ENCODE measurements at places on chromosomes 16 and 17.

- DNase-seq, result no peak
Observed at GRCh38 chr17:2853283-2854142, 57.3 kb downstream of the RAP1GAP2 start.

GRCh38 chr16:49967012-49967559 lies 57.9 kb upstream of the CNEP1R1 start:
- DNase-seq, result no peak

DNA sequence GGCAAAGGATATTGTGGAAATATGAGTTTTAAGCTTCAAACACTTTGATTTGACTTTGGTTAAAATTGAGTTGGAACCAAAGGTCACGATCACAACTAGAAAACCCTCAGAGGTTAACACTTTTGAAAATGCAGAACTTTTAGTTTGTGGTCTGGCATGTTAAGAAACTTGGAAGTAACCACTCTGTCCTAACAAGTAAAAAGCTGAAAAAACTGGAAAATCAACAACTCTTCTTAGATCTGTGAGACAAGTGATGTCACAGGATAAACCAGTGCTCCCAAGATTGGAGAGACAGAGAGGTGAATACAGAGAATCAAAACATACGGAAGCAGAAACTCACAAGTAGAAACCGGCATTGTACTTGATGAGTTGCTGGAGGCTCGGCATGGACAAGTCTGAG lies 17.4 kb downstream of the MFSD6L start:
- no peak for DNase-seq

GRCh38 chr16:30084816-30085159 lies 6.9 kb downstream of the TBX6 start:
- DNase-seq, result no peak

- no peak for DNase-seq
Observed at GRCh38 chr17:67442787-67443624, 65.9 kb downstream of the PITPNC1 start.

- DNase-seq, result no peak
Observed at GRCh38 chr17:82324566-82325285, 7.3 kb upstream of the CD7 start.

DNA sequence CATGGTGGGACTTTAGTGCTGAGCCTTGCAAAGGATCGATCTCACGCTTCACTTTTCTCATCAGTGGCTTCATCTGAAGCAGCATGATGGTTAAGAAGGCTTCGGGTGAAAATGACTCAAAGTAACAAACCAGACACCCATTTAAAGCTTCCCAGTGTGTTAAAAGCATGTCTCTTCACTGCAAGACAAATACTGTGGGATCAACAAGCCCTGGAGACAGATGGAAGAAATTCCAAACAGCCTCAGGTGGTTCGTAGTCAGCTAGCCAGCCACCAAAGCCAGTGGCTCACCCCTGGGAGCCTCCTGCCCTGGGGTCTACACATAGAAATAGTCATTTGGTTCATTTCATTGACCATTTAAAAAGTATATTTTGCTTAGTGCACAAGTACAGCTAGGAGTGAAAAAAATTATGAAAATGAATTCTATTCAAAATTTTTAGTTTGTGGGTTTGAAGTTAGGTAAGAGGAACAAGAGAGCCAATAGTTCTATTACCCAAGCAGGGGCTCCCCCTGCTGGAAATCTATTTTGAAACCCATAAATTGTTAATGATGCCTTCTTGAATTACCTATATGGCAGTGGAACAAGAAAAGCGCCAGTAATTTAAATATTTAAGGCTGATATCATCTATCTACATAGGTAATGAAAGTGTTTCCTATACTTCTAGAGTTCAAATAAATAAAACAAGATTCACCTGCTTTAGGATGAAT lies 51.6 kb downstream of the PMP22 start:
- DNase-seq, result peak; percentile 64

DNA sequence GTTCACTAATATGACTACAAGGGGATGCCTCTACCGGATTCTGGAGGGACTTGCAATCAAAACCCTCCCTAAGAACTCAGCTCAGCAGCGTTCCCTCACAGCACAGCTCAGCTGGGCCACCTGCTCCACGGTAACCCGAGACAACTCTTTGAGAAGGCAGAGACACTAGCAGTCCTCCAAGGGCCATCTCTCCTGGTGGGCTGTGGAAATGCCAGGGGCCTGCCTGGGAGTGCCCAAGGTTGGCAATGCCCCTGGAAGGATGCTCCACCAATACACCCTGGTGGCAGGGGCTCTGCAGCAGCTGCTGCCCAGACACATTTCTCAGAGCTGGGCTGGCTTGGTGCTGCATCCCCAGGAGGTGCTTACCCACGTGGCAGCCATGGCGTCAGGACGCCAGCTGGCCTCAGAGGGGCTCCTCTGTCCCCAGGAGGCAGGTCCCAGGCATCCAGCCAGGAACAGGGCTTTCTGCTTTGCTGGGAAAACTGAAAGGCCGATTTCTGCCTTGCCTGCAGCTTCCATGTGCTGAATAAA lies 16.5 kb downstream of the CDIP1 start:
- DNase-seq, result no peak

- no peak for DNase-seq
Observed at GRCh38 chr17:60579090-60579489, 20.9 kb upstream of the PPM1D start.

DNA sequence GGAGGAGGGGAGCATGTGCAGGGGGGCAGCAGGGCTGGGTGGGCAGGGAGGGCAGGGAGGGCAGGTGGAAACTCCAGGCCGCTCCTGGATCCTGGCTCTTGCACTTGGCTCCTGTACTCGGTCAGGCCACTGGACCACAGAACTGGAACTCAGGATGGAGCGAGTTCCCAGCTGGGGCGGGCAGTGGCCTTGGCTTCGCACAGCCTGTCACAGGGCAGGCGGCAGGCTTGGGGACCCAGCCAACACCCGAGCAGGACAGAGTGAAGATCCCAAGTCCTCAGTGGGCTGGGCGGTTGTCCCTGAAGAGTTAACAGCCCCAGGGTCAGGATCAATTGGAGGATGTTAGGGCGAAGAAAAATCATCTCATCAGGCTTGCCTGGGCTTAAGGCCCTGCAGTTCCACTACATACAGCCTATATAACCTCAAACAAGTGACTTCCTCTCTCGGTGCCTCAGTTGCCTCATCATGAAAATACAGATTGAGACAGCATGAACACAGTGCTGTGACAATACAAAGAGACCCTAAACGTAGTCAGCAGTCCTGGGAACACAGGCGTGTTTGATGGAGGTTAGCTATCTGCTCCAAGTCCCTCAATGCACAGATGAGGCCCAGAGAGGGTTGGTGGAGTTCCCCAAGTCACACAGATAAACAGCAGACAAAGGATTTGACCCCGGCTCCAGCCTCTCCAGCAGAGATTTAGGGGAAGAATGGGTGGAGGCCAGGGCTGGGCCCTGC lies 21.9 kb downstream of the ZNF423 start:
- DNase-seq, result no peak

DNA sequence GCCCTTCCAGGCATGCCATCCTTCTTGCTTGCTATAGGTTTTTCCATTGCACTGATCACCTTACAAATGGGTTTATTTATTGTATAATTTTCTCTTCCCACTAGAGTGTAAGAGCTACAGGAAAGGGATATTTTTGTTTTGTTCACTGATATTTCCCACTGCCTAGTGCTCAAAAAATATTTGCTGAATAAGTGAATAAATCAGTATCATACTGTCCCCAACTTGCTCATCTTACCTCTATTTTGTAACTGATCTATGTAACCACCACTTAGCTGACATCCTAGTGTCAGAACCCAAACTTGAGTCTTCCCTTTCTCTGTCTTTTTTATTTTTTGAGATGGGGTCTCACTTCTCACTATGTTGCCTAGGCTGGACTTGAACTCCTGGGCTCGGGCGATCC lies 87.6 kb upstream of the TBC1D3K start:
- no peak for DNase-seq

DNA sequence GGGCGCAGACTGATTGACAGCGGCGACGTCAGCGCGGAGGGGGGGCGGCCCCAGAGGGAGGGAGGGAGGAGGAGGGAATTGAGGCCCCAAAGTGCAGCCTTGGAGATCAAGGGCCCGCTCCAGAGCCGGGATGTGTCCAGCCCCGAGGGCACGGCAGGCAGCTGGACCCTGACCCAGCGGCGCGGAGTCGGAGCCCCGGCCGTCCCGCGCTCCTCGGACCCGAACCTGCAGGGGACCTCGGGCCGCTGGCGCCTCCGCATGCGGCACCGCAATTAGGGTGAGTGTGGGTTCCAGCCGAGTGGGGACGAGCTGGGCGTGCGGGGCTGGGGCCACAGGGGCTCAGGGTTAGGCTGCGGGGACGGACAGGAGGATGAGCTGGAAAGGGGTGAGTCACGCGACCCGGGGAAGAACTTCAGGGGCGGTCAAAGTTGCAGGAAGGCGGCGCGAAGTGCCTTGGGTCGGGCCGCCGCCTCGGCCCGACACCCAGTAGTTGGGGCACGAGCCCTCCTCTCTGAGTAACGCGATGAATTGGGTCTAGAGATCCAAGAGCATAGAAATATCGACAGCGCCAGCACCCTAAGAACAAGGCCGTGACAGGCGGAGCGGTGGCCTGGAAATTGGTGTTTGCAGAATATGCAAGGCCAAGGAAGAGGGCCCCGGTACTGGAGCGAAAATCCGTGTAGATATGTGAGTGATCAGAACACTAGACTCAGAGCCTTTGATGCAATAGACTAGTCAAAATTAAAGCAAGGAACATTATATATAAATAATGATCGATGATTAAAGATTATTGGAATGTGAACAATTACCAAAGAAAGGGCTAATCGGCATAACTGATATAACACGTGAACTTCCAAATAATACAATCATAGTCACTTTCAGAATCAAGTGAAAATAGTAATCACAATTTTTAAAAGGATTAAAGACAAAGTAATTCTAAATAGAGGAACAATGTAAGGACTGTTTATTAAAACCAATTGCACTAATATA lies at the start of gene TBX4:
Gene TBX4 (plus strand): TSS at position 122 of the 990 bp plus-strand sequence. CDS start 4,069 bp downstream, outside the sequence.
- no peak for DNase-seq

DNA sequence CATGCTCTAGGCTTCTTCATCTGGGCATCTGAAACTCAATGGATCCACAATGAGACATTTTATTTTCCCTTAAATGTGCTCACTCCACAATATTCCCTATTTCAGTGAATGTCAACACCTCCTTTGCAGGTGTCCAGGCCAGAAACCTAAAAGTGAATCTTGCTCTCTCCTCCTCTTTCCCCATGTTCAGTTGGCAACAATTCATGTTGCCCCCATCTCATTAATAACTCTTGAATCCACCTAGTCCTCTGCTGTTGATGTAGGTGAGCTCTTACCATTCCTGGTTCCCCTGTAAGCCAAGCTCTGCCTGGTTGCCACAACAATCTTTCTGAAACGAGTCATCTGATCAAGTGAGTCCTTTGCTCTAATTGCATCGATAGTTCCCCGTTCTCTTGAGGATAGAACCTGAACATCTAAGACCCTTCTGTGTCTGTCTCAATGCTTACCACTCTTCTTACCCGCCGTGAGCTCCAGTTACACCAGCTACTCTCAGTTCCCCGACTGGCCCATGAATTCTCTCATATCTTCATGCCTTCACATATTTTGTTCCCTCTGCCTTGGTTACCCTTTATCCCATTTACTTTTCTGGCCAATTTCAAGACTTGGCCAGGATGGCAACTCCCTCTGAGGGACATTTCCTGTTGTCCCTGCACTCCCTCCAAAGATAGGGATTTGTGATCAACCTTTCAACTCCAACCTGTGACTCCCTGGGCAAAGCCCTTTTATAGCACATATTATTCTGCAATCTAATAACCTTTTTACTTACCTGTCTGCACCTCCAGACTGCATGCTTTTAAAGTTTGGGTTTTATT lies 35.9 kb downstream of the HLF start:
- DNase-seq, result no peak

DNA sequence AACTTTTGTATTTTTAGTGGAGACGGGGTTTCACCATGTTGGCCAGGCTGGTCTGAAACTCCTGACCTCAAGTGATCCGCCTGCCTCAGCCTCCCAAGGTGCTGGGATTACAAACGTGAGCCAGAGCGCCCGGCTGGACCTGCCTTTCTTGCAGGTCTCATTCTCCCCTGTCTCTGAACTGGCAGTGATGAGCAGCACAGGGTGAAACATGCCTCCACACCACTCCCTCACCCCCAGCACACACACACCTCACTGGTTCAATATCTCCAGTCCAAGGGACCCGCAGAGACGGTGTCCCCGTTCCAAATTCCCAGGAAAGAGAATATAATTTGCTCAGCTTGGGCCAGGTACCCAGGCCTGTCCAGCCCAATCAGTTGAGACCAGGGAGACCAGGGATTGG lies 23.3 kb downstream of the SLC5A11 start:
- DNase-seq, result no peak
